Omental fat pad (tissue), 4 donors: ENCODE measurements at places on chromosomes 11 and 22. TPM values are rescaled to one million over a fixed set of nuclear protein-coding genes. Genes with fewer than 3 reads are reported as not detected.

- peak; percentile 84 for DNase-seq
Measured at GRCh38 chr11:65546217-65546958, 11.8 kb downstream of the LTBP3 start.

GRCh38 chr11:95702526-95702925 is 87.1 kb downstream of the FAM76B start:
- no peak for DNase-seq

DNA sequence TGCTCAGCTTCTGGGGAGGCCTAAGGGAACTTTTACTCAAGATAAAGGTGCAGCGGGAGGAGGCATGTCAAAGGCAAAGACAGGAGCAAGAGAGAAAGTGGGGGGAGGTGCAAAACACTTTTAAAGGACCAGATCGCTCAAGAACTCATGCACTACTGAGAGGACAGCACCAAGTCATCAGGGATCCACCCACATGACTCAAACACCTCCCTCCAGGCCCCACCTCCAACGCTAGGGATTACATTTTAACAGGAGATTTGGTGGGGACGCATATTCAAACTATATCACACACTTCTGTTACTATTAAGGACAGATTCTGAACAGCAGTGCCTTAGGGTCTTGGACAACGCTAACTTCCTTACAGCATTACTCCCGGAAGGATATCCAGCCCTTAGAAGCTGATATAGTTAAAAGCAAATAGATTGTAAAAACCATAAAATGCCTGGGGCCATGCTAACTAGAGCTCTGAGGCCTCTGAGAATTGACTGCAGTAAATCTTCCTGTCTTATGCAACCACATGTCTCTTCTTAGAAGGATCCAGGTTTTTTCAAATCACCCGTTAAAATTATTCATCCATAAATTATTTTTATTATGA is 16.7 kb upstream of the ZC3H12C start:
- no peak for DNase-seq

The CASP5 gene
- total RNA-seq = 0.72 TPM

DNA sequence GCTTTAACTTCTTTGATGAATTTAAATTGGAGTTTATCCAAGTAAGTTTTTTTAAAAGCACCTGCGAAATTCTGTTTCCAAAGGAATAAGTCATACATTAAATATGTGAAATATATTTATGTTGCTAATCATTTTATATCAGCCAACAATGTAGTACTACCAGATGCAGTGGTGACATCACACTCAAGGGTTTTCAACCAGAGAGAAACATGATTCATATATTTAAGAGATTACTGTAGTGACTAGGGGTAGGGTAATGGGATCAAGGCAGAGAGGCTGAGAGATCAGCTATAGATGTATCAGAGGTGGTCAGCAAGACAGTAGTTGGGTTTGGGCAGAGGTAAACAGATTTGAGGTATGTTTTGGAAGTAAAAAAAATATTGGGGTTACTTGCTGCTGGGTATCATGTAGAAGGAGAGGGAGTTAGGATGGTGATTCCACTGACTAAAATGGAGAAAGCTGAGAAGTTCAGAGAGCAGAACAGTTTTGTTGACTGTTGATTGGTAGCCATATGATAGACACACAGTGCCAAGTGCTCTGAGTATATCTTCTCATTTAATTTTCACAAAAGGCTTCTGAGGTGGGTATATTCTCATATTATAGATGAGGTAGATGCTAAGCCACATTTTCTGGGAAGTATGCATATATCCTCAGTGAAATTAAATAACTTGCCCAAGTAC is 39.4 kb downstream of the CEP57 start:
- no peak for DNase-seq

DNA sequence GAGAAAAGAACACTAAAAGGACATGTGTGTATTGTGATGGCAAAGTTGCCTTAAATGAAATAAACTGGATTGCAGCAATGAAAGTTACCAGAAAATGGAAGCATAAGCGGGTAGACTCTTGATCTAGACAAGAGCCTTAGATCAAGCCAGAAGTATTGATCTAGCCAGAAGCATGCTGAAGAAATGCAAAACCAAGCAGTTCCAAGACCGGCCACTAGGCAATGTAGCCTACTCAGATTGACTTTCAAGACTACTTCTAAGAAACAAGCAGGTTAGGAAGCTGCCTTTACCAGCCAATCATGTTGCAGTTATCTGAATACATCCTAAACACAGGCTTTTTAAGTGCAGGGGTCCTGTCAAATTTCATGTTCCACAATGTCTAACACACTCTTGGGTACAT is 54.6 kb downstream of the KCNA4 start:
- no peak for DNase-seq

DNA sequence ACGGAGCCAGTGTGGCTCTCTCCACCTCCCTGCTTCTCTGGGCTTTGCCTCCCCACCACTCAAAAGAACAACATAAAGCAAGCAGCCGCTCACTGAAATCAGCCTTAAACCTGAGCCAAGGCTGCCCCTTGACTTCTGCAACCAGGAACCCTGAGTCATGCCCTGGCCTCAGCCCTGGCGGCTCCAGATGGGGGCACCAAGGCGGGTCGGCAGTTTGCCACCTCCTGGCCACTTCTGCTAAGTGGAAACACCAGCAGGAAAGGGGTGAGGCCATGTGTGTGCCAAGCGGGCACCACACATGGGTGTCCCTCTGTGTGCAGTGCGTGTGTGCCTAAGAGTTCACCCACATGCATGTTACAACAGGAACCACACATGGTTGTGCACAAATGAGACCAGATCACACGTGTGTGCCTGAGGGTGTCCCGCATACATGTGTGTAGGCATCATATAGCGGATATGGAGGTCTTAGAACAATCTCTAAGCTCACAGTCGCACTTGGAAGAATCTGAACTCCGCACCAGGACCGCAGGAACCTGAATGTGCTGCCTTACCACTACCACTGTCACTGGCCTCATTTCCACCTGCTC is 221.2 kb downstream of the MN1 start:
- no peak for DNase-seq

DNA sequence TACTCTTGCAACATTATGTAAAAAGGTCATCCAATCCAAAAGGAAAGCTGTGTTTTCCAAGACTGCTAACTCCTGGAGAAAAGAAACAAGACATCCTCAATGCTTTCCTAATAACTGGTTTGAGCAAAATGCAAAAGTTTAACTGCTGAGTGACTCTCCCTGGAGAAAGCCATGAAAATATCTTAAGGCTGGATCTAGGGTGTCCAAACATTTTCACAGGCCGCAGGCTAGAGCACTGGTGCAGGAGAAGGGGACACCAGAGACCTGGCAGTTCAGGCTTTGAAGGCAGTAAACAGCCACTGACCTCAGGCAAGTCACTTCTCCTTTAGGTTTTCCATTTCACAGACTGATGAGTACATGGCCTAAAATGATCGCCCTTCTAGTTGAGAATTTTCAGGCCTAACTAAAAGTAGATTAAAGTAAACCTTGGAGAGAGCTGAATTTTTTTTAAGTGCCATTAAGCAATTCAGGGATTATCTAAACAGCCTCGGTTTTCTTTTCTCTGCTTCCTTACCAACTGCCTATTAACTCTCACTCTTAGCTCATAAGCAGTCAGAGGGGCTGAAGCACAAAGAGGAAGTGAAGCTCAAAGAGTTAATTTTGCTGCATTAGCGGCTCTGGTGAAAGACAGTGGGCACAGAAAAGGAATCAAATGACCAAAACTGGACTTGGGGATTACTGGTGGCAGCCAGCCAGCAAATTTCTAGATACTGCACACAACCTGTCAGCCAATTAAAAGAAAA is 2.3 kb downstream of the CHKA start:
- no peak for DNase-seq

DNA sequence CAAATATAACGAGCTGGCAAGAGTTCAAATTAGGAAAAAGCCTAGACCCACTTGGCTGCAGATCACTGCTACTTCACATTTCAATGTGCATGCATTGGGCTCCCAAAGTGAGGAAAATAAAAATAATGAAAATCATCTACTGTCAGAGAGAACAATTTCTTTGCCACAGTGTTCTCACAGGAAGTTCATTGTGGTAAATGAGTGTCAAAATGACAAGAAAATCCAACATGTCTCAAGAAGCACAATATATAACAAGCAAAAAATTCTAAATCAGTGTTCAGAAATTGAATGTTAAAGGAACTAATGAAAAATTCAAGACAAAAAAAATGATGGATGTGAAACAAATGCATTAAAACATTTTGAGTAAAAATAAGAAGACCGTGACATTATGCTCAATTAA is 31.3 kb downstream of the RCN1 start:
- no peak for DNase-seq

The TMEM134 gene
- 46.3 TPM for total RNA-seq

GRCh38 chr11:30440510-30440909 is 117.6 kb downstream of the ARL14EP start:
- DNase-seq = no peak

DNA sequence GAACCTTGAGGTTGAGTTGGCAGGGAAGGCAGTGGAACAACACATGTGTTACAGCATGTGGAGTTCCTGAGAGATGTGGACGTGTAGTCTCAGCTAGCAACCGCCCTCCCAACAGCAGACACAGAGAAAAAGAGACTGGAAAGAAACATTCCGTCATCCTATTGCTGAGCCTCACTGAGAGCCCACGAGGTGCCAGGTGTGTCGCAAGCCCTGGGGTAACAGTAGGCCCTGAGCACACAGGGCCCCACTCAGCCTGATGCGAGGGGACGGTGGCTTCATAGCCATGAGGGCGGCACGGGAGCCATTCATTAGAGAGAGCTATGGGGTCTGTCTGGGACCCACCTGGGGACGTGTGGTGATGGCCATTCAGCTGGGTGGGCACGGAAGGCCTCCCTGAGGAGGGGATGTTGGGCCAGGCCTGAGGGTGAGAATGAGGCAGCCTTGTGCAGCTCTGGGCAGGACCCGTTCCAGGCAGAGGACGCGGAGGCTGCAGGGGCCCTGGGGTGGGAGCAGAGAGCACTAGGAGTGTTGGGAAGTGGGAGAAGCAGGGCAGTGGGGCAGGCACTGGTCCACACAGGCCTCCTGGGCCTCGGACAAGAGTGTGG is 26.2 kb downstream of the MPPED1 start:
- DNase-seq = no peak

GRCh38 chr22:30763815-30764673 is 69.4 kb downstream of the OSBP2 start:
- no peak for DNase-seq

DNA sequence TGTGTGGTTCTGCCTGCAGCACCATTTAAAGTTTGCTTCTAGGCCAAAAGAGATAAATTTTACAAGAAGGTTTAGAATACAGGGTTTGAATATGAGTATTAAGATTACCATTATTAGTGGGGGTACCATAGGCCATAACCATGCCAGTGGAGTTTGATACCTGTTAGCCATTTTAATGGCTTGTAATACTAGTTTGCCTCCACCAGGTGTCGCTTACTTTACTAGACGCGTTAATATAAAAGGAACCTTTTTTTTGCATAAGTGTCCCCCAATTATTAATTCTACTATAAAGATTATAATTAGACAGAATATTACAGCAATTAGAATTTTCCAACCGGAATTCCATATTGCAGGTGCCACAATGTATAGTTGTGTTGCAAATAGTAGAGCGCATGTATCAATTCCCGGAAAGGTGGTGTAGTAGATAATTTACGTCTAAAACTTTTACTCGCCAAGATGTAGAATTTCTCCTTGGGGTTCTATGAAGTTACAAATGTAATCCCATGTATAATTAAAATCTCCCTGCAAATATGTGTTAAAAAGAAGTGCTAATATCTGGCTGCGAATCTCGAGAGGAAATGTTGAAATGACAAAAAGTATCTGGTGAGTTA is 16.1 kb downstream of the MS4A6E start:
- no peak for DNase-seq

DNA sequence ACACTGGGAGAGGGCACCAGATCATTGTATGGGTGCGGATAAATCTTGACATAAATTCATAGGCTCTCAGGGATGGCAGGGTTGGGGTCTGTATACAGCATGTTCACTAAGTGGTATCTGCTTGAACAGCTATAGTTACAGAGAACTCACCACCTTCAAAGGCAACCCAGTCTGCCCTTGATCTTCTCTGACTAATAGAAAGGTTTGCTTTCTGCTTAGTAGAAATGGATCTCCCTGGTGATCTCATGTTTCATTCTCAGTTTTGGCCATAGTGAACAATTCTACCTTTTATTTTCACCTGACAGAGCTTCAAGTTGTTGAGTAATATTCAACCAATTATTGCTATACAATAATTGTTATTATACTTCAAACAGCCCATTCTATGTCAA is 32.4 kb downstream of the CNTF start:
- DNase-seq = no peak

The TP53AIP1 gene
- not detected for total RNA-seq

DNA sequence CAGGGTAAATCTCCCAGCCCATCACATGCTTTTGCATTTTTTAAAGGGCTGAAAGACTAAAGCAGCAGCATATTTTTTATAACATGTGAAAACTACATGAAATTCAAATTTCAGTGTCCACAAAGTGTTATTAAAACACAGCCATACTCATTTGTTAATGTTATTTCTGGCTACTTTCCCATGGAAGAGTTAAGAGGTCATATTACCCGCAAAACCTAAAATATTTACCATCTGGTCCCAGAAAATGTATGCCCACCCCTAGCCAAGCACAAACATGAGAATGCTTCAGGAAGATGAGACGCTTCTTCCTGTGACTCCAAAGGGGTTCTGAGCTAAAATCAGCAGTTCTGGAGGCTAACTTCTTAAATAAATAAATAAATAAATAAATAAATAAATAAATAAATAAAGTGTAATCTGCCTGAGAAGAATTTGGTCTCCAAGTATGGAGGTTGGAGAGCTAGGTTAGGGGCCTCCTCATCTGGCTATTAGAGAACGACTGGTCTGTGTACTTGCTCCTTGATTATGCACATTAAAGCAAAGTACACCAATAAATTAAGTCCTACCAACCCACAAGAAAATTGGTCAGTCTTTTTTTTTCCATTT is 9.7 kb downstream of the IMMP1L start:
- no peak for DNase-seq

GRCh38 chr11:19861171-19861570 is 148.5 kb downstream of the NAV2 start:
- no peak for DNase-seq

The ANGPTL5 gene
- not detected for total RNA-seq

DNA sequence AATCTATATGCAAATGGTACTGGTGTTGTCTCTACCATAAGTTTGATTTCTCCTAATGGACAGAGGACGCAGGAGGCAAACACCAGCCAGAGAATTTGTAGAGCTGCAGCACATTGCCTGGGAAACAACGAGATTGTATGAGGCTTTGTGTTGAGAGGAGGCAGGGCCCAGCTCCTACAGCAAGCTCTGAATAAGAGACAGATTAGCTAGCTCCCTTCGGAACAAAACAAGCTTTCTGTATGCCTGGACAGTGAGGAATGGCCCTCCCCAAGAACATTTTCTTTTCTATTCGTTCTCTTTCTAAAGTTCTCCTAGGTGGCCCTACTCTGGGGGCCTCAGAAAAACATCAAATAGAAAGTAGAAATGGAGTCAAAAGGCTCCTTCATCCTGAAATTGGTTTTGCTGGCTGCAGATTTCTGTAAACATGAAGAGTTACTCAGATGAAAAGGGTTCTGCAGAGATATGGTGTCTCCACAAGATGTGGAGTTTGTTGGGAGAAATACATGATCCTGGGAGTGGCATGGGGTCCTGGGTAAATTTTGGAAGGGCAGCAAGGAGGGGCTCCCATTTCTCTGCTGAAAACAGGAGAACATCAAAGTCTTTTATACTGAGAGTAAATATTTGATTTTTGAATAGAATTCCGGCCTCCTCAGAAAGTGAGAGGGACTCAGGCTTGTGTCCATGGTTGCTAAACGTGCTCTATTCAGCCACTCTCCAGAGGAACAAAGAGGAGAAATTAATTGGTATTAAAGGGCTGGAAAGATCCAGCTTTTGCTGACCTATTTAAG is 6.8 kb upstream of the HEPACAM start:
- DNase-seq = no peak

- DNase-seq = no peak
Measured at GRCh38 chr22:25451480-25452114, 112.9 kb upstream of the GRK3 start.

GRCh38 chr11:67248653-67249052 is 17.6 kb upstream of the GRK2 start:
- no peak for DNase-seq

The PLA2G3 gene
- not detected for total RNA-seq
